ENCODE measurements at places on chromosomes 7 and 10. TPM values are rescaled to one million over a fixed set of nuclear protein-coding genes. Genes with fewer than 3 reads are reported as not detected.

Gene GGCT
- total RNA-seq = 75.3 TPM

Gene CCDC146
- total RNA-seq = 0.32 TPM

Gene CPEB3
- 0.33 TPM for total RNA-seq

Gene TMEM229A
- not detected for total RNA-seq

Gene NEURL1
- 0.75 TPM for total RNA-seq

Gene ZNF488
- 11.7 TPM for total RNA-seq

Gene CYP2C19
- total RNA-seq = not detected

Gene VAX1
- 1.3 TPM for total RNA-seq

Gene STAG3
- total RNA-seq = 0.37 TPM

Gene ITIH5
- 0.20 TPM for total RNA-seq

Gene H2BK1
- total RNA-seq = not detected

Gene HOXA11
- 0.68 TPM for total RNA-seq

Gene GIMAP6
- not detected for total RNA-seq

Gene PRF1
- 0.03 TPM for total RNA-seq

Gene GARIN1A
- total RNA-seq = 0.38 TPM

Gene PHYH
- total RNA-seq = 29.2 TPM

Gene IL6
- 0.90 TPM for total RNA-seq

Gene NYAP1
- total RNA-seq = 5.8 TPM

Gene PLA2G12B
- total RNA-seq = not detected

Gene GPR37
- total RNA-seq = 0.51 TPM

Gene ACSL5
- total RNA-seq = 0.41 TPM

Gene CARD11
- total RNA-seq = 2.5 TPM

Gene NFE2L3
- total RNA-seq = 8.1 TPM

Gene CLDN3
- 3.6 TPM for total RNA-seq

Gene DGKI
- total RNA-seq = 0.82 TPM

Gene CFTR
- 0.03 TPM for total RNA-seq

Gene TMEM213
- not detected for total RNA-seq

Gene NKX2-3
- not detected for total RNA-seq

Gene AMPH
- total RNA-seq = 0.12 TPM

Gene MACROH2A2
- total RNA-seq = 25.3 TPM

Gene KEL
- not detected for total RNA-seq

Gene SPDYE2
- not detected for total RNA-seq

Gene NAT16
- 0.12 TPM for total RNA-seq

Gene NPFFR1
- not detected for total RNA-seq

Gene CALML3
- not detected for total RNA-seq

Gene POU6F2
- total RNA-seq = not detected

Gene PKD2L1
- 0.05 TPM for total RNA-seq

Gene NPS
- not detected for total RNA-seq

Gene ADCYAP1R1
- not detected for total RNA-seq

Gene MYO3A
- total RNA-seq = not detected

Gene UCMA
- not detected for total RNA-seq

Gene COBL
- 4.0 TPM for total RNA-seq

Gene ENO4
- total RNA-seq = 0.47 TPM

Gene CALML5
- not detected for total RNA-seq

Gene CDHR3
- 4.0 TPM for total RNA-seq

Gene ZSCAN21
- total RNA-seq = 11.2 TPM

Gene RELN
- not detected for total RNA-seq

Gene MEIG1
- 0.74 TPM for total RNA-seq

Gene CPA4
- total RNA-seq = 8.4 TPM

Gene TYSND1
- total RNA-seq = 16.3 TPM

Gene NDUFB2
- total RNA-seq = 331 TPM

Gene NRP1
- total RNA-seq = 95.2 TPM

Gene TET1
- 0.90 TPM for total RNA-seq

Gene FGF8
- not detected for total RNA-seq

Gene NEUROD6
- not detected for total RNA-seq

Gene BICC1
- total RNA-seq = 17.1 TPM

Gene HEPACAM2
- not detected for total RNA-seq

Gene VPS37D
- 4.8 TPM for total RNA-seq

Gene ASZ1
- not detected for total RNA-seq
